NCI-H510A (cell line): ENCODE measurements at places on chromosomes 3 and 15.

DNA sequence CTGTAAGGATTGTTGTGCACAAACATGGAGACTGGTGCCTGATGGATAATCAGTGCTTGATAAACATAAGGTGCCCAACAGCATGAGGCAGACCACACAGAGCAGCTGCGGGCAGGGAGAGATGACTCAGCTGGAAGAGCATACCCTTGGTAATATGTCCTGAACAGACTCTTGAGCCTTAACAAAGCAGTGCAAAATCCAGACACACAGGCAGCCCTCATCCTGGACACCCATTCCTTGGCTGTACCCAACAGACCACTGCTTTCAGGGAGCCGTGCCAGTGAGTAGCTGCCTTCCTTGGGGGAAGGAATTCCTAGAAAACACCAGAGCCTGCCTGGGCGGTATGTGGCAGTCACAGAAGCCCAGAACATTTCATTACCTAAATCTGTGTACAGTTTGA is 156.2 kb downstream of the CLSTN2 start:
- no peak for DNase-seq

DNA sequence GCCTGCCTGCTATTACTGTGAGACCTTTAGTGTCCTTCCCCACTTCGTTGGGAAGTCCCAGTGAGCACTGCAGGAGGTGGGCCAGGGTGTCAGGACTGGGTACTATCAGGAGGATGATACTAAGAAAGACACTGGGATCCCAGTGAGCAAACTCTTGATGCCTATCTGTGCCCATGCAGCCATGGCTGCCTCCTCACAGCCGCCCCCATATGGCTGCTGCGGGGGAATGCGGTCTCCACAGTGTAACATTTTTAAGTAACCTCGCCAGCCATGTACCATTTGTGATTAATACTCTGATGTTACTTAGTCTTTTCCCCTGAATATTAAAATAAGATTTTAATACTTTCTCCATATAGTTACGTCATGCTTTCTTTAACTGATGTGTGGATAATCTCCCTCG is 312.2 kb downstream of the RYR3 start:
- DNase-seq, result no peak

- DNase-seq, result no peak
These were observed 135.6 kb downstream of the KCNMB2 start for GRCh38 chr3:178671791-178672190.

- DNase-seq, result no peak
These were observed 61.4 kb downstream of the UMPS start for GRCh38 chr3:124791639-124792151.

DNA sequence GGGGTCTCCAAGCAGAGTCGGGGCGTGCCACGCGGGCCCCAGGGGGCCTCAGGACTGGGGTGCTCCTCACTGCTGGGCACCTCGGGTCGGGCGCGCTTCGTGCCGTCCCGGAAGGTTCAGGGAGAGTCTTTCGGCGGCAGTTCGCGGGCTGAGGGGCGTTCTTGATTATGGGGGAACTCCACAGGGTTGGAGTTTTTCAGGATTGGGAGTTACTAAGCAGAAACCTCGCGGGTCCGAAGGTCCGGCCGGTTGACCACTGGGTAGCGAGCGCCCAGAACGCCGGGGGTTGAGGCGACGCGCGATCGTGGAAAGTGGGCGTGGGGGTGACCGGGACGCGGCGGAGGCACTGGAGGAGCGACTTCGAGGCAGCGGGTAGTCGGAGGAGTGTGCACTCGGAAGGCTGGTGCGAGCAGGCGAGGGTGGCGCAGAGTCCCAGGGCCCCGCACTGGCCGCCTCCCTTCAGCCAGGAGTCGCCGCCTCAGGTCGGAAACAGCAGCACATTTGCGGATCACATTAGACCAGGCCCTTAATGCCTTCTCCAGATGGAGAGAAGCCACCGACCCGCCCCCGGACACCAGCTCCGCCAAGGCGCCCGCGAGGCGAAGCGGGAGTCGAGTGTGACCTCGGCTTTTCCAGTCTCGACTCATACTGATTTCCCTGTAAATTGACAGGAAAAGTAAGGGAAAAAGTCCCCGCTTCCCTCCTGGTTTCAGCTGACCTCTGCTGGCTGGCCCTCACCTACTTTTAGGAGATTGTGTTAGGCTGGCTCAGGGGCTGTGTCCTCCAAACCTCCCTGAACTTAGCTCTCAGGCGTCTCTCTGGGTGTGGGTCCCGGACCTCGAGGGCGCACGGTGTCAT is 685 bp downstream of the ADAMTSL3 start:
- DNase-seq, result no peak

GRCh38 chr15:90025489-90026033 is 24.4 kb downstream of the ZNF710 start:
- DNase-seq, result no peak
